Colonic mucosa (tissue), 4 donors: ENCODE measurements at places on chromosomes 16 and 17.

DNA sequence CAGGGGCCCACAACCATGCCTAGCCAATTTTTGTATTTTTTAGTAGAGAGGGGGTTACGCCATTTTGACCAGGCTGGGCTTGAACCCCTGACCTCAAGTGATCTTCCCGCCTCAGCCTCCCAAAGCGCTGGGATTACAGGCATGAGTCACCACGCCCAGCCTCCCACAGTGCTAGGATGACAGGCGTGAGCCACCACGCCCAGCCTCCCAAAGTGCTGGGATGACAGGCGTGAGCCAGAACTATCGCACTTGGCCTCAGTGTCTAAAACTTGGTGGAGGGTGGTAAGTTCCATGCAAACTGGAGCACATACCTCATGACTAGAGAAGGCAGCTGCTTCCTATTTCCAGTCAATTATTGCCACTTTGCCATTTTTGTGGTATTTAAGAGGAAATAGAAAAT, 7.1 kb downstream of the HSD17B2 start:
- no peak for DNase-seq

DNA sequence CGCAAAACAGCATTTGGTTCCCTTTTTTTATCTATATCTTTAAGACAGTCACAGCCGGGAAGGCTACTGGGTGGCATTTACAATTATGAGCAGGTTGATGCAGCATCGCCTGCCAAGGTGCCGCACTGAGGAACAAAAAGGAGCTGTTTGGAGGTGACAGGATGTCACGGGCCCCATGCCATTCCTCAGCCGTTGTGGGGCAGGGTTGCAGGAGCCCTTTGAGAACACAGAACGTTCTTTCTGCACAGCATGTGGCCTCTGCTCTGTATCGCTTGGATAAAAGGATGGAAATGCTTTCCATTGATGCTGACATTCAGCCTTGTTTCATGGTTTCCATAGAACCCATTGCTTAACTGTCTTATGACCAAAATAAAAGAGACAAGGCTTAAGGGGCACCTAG, 141.9 kb upstream of the CDH5 start:
- DNase-seq: no peak

GRCh38 chr17:76872221-76872873, 4.1 kb downstream of the MGAT5B start:
- DNase-seq: no peak

- DNase-seq: no peak
Measured at GRCh38 chr17:61209525-61209924, 190.1 kb upstream of the TBX2 start.

DNA sequence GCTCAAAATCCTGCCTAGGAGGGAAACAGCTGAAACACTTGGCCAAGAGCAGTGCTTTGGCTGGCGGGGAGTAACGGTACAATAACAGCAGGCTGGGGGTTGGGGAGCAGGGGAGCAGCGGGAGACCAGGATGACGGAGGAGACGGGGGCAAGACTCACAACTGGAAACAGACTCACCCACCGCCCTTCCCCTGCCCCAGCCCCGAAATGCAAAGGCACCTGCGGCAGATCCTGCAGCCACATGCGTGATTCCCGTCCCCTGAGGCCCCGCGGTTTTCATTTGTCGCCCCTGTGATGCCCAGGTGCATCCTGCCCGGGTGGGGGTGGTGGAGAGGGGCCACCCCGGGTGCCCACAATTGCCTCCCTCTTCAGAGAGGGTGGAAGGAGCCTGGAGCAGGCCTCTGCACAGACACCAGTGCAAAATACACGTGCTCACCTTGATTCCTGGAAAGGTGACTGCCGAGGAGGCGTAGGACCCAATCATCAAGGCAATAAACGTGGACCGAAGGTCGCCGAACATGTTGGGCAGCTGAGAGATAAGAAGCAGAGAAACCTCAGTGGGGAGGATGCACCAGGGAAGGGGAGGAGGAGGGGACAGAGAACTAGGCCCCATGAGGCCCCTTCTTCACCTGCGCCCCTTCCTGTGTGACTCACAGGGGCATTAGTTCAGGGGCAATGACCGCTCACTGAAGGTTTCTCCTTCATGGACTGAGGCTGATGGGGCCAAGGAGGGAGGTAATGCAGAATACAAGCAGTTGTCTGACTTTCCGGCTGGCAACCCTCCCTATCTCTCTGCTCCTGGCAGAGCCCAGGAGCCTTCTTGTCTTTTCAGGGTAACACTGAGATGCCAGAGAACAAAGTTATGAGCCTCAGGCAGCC, 30.4 kb upstream of the PITPNA start:
- peak; percentile 90 for DNase-seq

DNA sequence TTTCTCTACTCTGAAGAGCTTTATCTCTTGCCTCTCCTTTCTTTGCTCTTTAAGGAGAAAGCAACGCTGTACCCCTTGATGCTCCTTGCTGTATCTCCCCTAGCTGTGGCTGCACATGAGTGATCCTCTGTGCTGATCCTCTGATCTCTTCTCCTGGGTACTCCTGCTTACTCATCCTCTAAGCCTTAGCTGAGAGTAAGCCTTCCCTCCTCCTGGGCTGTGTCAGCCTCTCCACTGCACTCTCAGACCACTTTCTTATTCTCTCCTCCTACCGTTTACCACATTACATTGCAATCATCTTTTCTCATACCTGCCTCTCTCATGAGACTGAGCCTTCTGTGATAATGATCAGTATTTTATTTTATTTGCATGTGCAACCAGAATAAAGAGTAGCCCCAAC, 25.1 kb downstream of the SOX9 start:
- no peak for DNase-seq

- DNase-seq: no peak
Measured at GRCh38 chr17:48615047-48615962, at the start of gene HOXB8. Gene HOXB8 (minus strand): TSS chr17:48615292. CDS start chr17:48614704, 588 bp downstream.

GRCh38 chr16:56938664-56939513, 6.9 kb downstream of the HERPUD1 start:
- DNase-seq: no peak

DNA sequence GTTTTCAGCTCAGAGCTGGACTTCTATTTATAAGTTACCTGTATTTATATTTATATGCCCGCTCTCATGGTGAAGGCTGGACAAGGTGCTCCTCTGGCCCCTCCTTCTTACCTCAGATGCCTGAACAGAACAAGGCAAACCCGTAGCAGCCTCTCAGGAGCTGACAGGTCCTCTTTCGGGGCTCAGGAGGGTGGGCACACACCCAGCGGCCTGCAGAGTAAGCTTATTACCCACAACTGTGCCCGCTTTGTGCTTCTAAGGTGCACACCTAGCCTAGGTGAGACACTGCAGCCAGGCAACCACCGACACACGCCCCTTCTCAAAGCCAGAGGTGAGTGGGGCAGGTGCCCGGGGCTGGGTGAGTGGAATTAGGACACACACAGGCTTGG, 5.3 kb downstream of the NKIRAS2 start:
- DNase-seq: no peak

DNA sequence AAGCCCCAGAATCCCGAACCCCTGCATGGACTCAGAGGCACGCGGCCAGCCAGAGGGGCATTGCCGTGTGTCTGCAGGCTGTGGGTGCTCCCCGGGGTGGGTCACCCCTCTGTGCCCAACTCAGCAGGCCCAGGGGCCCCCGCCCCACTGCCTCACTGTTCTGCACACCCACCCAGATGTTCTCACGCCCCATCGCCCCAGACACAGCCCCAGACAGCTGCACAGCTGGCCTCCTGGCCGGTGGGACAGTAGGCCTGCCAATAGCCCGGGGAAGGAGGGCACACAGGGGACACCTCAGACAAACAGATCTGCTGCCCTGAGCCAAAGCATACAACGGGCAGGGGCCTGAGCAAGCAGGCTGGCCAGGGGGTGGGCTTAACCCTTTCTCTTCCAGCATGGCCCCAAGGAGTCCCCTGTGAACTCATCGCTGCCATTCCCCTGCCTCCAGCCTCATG, 27.6 kb upstream of the NXPH3 start:
- DNase-seq: no peak

- DNase-seq: no peak
Measured at GRCh38 chr17:49454050-49454449, 39.4 kb upstream of the PHB1 start.

DNA sequence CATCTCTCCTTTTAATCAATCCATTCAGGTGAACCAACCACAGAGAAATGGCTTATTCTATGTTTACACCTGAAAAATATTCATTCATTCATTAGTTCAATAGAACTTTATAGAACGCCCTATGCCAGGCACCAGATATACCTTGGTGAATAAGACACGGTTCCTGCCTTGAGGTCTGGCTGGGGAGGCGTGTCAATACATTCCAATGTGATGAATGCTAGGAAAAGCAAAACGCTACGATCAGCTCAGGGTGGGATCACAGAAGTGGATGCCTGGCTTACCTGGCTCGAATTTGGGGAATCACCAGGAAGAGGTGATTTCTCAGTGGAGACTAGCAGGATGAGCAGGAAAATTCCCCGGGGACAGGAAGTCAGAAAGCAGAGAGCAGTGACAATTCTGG, 17.5 kb upstream of the WFIKKN2 start:
- no peak for DNase-seq

GRCh38 chr17:75614006-75614405, 19.2 kb upstream of the SMIM5 start:
- no peak for DNase-seq

GRCh38 chr17:34386697-34387550, 23.9 kb upstream of the CCL1 start:
- no peak for DNase-seq

- DNase-seq: no peak
Measured at GRCh38 chr16:71293919-71294318, 4.7 kb upstream of the CMTR2 start.

- no peak for DNase-seq
Measured at GRCh38 chr17:49404906-49405305, 9.8 kb downstream of the PHB1 start.

GRCh38 chr17:59436900-59437299, 105.4 kb downstream of the YPEL2 start:
- DNase-seq: no peak
